CD4-positive, alpha-beta T cell treated with Interleukin-4 for 4 hours (primary cell): ENCODE measurements at places on chromosomes 1 and 21.

- DNase-seq = no peak
Observed at GRCh38 chr1:182291584-182292192, 99.9 kb downstream of the GLUL start.

GRCh38 chr1:92705446-92705845 lies 79.5 kb downstream of the EVI5 start:
- no peak for DNase-seq

DNA sequence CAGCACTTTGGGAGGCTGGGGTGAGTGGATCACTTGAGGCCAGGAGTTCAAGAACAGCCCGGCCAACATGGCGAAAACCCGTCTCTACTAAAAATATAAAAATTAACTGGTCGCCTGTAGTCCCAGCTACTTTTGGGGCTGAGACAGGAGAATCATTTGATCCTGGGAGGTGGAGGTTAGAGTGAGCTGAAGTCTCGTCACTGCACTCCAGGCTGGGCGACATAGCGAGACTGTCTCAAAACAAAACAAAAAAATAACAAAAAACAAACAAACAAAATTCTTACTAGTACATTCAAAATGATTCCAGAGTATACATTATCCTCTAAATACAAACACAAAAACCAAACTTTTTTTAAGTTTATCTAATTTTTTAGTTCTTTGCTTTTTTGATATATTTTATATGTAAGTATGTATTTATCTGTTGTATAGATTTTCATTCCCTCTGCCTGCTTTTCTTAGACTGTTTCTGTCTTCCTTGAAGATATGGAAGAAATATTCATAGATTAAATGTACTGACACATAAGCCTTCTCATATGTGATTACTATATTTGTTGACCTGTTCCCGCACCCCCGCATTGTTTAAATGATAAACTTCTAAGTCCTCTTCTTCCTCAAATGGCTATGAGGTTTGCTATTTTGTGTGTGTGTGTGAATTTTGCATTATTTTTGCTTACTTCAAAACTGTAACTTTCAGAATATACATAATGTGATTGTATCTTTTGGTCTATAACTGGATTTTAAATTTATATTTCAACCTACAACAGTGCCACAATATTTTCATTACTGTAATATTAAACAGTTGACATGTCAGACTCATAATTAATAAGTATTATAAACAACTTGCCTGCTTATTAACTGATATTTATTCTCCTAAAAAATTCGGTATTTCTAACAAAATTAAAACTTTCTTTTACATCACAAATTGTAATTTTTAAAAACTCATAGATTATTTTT lies 1674.1 kb upstream of the B3GALT2 start:
- DNase-seq = no peak

GRCh38 chr21:32140151-32140550 lies 138.7 kb downstream of the MIS18A start:
- no peak for DNase-seq

GRCh38 chr21:44064852-44065403 lies 42.3 kb upstream of the PWP2 start:
- no peak for DNase-seq

DNA sequence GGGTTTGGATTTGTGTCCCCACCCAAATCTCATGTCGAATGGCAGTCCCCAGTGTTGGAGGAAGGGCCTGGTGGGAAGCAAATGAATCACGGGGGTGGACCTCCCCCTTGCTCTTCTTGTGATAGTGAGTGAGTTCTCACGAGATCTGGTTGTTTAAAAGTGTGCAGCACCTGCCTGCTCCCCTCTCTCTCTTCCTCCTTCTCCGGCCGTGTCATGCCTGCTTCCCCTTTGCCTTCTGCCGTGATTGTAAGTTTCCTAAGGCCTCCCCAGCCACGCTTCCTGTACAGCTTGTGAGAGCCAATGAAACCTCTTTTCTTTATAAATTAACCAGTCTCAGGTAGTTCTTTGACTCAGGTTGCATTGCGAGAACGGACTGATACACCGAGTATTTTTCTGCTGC lies 15.9 kb downstream of the CLDN14 start:
- DNase-seq = no peak

- no peak for DNase-seq
Observed at GRCh38 chr1:34701326-34702060, 53.4 kb upstream of the GJB5 start.

DNA sequence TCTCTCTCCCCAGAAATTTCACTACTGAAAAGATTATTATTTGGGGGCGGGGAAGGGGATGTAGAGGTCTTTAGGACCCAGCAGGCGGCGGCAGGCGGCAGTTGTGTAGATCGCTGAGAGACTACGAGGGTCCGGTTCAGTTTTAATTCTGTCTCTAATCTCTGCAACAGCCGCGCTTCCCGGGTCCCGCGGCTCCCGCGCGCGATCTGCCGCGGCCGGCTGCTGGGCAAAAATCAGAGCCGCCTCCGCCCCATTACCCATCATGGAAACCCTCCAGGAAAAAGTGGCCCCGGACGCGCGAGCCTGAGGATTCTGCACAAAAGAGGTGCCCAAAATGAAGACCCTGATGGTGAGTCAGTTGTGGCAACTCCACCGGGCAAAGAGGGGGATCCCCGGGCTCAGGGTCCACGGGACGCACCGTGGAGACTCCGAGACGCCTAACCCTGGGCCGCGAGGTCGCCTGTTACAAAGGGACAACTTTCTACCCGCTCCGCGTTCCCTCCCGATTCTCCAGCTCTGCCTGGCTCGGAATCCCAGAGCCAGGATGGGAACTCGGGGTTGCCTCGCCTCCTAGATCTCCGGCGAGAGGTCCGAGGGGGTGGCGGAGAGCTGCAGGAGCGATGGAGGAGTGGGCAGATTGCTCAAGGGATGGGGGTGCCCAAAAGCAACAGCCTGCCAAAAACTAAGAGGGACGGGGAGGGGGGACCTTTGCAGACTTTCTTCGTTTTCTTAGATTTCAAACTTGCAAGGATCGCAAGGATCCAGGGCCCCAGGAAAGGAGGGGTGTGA lies at the start of gene ST6GALNAC5:
ST6GALNAC5 (plus strand) TSS at position 139 of the 789 bp plus-strand sequence.
- DNase-seq = no peak

DNA sequence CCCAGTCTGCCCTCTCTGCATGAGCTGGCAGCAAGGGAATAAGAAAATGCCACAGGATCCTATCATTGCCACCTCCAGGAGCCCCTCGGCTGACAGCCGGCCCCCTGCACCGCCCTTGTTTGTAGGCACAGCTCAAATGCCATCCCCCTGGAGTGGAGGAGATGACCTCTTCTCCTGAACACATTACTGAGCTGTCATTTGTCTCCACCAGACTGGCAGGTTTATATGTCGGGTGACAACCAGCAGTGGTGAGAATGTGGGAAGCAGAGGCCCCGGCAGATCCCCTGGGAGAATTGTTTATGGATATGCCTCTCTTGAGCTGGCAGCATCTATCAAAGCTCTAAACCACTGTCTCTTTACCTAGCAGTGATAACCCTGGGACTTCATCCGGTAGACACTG lies 135.4 kb upstream of the FMN2 start:
- no peak for DNase-seq

GRCh38 chr1:167716000-167716271 lies 5.8 kb upstream of the MPZL1 start:
- no peak for DNase-seq

DNA sequence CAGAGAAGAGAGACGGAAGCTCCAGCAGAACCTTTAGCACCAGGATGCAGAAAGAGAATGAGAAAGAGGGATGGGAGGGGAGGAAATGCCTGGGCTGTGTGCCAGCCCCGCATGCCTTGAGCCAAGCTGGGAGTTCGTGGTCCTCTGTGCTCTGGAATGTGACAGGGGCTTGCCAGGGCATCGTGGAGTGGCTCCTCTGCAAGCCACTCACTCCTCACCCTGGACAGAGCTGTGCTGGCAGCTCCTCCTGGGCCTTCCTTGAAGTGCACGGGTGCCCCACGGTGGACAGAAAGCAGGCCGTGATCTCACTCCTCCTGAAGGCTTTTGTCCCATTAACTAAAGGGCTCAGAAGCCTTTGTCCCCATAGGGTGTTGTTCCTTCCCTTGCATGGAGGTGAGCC lies 34.8 kb upstream of the PRELP start:
- DNase-seq = no peak

- DNase-seq = no peak
Observed at GRCh38 chr1:116133696-116134475, 22.7 kb downstream of the MAB21L3 start.

- DNase-seq = no peak
Observed at GRCh38 chr1:23848673-23849616, 19.1 kb downstream of the FUCA1 start.

- no peak for DNase-seq
Observed at GRCh38 chr1:26092422-26092821, 19.2 kb upstream of the PDIK1L start.

DNA sequence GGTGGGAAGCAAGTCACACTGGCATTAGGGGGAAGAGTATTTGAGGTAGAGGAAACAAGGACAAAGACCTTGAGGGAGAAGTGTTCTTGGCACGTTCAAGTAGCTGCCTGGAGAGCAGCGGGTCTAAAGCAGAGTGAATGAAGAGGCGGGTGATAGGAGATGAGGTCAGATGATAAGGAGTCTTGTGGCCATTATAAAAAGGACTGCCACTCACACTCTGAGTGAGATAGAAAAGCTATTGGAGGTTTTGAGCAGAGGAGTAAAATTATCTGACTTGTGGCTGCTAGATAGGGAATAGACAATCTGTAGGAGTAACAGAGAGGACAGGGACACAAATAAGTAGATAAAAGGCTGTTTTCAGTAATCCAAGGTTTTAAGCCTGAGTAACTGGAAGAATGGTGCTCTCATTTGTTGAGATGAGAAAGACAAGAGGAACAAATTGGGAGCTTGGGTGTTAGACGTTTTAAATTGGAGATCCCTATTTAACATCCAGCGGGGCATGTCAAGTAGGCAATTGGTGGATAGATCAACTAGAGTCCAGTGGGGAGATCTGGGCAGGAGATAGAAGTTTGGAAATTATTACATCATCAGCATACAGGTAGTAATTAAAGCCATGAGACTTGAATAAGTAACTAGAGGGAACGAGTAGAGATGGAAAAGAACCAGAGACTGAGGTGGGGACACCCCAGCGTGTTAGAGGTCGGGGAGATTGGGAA lies 43.7 kb downstream of the HENMT1 start:
- no peak for DNase-seq

GRCh38 chr1:222754366-222755139 lies 17.6 kb downstream of the FAM177B start:
- no peak for DNase-seq

- DNase-seq = no peak
Observed at GRCh38 chr1:240021709-240022108, 70.0 kb upstream of the FMN2 start.

DNA sequence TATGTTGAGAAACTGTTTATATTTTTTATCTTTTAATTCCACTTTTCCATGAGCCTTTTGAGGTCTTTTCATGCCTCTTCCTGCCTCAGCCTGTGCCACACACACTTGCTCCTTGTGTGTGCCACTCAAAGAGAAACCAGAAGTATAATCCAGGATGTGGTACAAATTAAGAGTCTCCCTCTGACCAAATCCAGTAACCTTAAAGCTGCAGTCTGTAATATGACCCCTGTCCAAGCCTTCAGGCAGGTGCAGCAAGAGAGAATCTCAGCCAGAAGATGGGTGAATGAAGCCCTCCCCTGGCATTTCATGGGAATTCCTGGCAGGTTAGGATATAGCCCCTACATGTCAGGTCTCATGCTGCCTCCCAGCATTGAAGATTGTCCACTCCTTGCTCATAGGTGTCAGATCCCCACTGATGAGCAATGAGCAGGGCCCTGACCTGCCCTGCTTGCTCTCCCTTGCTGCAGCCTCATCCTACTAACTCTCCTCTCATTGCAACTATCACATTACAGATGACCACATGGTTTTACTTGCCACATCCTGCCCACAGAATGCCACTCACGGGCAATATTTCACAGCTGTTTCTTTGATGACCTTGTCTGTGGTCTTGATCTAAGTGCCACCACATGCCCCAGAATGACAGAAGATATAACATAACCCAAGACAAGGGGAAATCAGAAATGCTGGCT lies 169.3 kb downstream of the SEC16B start:
- DNase-seq = no peak

DNA sequence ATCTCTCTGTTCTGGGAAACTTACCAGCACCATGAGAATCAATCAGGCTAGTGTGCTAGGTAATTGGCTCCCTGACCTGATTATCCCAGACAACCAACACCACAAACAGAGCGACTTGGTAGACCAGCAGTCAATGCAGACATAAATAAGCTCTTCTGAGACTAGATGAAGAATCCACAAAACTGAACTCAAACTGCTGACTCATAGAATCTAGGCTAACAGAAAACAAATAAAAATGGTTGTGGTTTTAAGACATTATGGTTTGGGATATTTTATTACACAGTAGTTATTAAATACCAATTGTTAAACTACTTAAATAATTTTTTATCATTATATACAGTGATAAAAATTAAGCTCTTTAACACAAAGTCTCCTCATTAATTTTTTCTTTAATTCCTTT lies 535.7 kb downstream of the COL11A1 start:
- DNase-seq = no peak

DNA sequence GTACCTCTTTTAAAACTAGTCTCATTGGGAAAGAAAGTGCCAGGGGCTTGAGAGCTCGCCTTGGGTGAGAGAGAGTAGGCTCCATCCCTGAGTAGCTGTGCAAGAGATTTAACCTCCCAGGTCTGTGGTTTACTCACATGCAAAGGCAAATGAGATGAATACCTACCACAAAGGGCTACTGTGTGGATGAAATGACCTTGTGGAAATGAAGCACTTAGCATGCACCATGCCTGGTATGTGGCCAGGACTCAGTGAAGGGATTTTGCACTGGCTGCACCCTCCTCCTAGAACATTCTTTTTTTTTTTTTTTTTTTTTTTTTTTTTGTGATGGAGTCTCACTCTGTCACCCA lies 120.3 kb downstream of the PROX1 start:
- no peak for DNase-seq

- DNase-seq = no peak
Observed at GRCh38 chr1:94698759-94699502, 121.2 kb upstream of the SLC44A3 start.

GRCh38 chr1:118982266-118982665 lies 5.9 kb downstream of the TBX15 start:
- DNase-seq = no peak

DNA sequence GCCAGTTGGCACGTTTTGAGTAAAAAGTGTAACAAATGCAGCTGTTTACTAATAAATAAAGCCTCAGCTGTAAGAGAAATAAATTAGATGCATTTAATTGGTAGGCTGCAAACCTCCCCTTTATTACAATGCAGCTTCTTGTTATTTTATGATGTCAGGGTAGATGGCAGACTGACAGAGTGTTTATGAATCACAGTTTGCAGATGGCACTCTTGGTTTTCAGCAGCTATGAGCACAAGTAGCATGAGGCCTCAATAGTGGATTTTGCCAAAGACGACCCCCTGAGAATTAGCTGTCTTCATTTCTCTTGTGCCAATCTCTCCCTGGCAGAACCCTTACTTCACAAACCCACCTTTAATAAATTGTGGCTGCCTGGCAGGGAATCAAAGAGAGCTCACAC lies 161.2 kb upstream of the C1orf87 start:
- DNase-seq = no peak

GRCh38 chr1:171663854-171664575 lies 11.5 kb upstream of the MYOC start:
- DNase-seq = no peak

- DNase-seq = no peak
Observed at GRCh38 chr1:184376369-184376768, 10.5 kb upstream of the C1orf21 start.
